H1 (cell line): ENCODE measurements at places on chromosomes 5 and 9. TPM values are rescaled to one million over a fixed set of nuclear protein-coding genes. Genes with fewer than 3 reads are reported as not detected.

DNA sequence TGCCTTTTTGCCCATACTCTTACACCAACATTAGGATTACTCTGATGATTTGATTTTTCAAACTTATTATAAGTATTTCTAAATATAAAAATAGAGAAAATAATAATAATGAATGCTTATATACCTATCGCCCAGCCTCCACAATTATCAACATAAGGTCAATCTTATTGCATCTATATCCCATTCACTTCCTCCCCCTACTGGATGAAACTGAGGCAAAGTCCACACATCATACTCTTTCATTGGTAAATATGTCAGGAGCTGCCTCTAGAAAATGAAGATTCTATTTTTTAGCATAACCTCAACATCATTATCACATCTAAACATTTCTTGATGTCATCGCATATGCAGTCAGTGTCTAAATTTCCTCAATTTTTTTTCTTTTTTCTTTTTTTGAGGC, 44.3 kb downstream of the SH3RF2 start:
- no peaks in the 10 kb centered on the region for H3K36me3 ChIP-seq
- DNase-seq: no peak
- no peaks in the 10 kb centered on the region for H3K27me3 ChIP-seq
- H3K4me1 ChIP-seq: no peaks in the 10 kb centered on the region
- no peak overlapping the region for H3K27ac ChIP-seq

GRCh38 chr9:113364951-113365350, 11.8 kb downstream of the HDHD3 start:
- H3K27ac ChIP-seq: no peak overlapping the region
- H3K27me3 ChIP-seq: no peaks in the 10 kb centered on the region
- no peak overlapping the region for H3K4me3 ChIP-seq
- H3K36me3 ChIP-seq: no peaks in the 10 kb centered on the region
- no peak for DNase-seq
- no peaks in the 10 kb centered on the region for H3K4me1 ChIP-seq

PLAC8L1 gene
- total RNA-seq: 0.92 TPM in 1 of 2 replicates, not detected in the other

SOWAHA gene
- 0.09 and 0.10 TPM in 2 replicates for total RNA-seq

GRCh38 chr5:58731641-58732040, 148.8 kb downstream of the RAB3C start:
- no peaks in the 10 kb centered on the region for H3K36me3 ChIP-seq
- no peak for DNase-seq
- no peaks in the 10 kb centered on the region for H3K27me3 ChIP-seq
- H3K27ac ChIP-seq: no peak overlapping the region
- no peak overlapping the region for H3K4me3 ChIP-seq

- no peak for DNase-seq
- H3K4me1 ChIP-seq: no peaks in the 10 kb centered on the region; the same call in 1 of the 2 replicates
- no peak overlapping the region for H3K4me3 ChIP-seq
- no peaks in the 10 kb centered on the region for H3K36me3 ChIP-seq
Measured at GRCh38 chr5:177419046-177419445, 7.4 kb upstream of the GRK6 start.

DNA sequence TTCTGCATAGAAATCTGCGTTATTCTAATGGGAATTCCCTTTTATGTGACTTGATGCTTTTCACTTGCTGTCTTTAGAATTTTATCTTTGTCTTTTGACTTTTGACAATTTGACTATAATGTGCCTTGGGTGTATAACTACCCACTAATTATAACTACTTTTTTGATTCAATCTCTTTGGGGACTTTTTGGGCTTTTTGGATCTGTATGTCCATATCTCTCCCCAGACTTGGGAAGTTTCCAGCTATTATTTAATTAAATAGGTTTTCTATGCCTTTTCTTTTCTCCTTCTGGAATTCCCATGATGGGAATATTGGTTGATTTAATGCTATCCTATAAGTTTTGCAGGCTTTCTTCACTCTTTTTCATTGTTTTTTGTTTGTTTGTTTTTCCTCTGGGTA, 57.9 kb downstream of the LRRTM2 start:
- H3K27me3 ChIP-seq: no peaks in the 10 kb centered on the region
- H3K4me3 ChIP-seq: no peak overlapping the region

NAIF1 gene
- total RNA-seq: 8.7 and 11.6 TPM in 2 replicates

EDIL3 gene
- total RNA-seq: 41.7 and 47.2 TPM in 2 replicates

FCN2 gene
- total RNA-seq: not detected in 2 replicates
